ENCODE measurements at places on chromosomes 11 and 22. TPM values are rescaled to one million over a fixed set of nuclear protein-coding genes. Genes with fewer than 3 reads are reported as not detected.

Gene ADORA2A
- 4.1 TPM for total RNA-seq

Gene BUD13
- 7.2 TPM for total RNA-seq

Gene GTSE1
- total RNA-seq: 0.45 TPM

Gene DUSP8
- total RNA-seq: 7.7 TPM

Gene EHF
- total RNA-seq: 2.7 TPM

Gene CKAP5
- total RNA-seq: 73.6 TPM

Gene ROBO4
- total RNA-seq: 27.6 TPM

Gene CHRM4
- total RNA-seq: not detected

Gene PATE4
- not detected for total RNA-seq

Gene KCNQ1OT1
- total RNA-seq: 0.35 TPM

Gene EFCAB6
- 1.5 TPM for total RNA-seq

Gene RFPL1
- total RNA-seq: not detected

Gene MAP6
- 5.4 TPM for total RNA-seq

Gene ACR
- total RNA-seq: not detected

Gene SCARF2
- total RNA-seq: 2.7 TPM

Measured in left ventricle myocardium superior (tissue), 1 donor.